ENCODE measurements at places on chromosomes 13 and 19.

DNA sequence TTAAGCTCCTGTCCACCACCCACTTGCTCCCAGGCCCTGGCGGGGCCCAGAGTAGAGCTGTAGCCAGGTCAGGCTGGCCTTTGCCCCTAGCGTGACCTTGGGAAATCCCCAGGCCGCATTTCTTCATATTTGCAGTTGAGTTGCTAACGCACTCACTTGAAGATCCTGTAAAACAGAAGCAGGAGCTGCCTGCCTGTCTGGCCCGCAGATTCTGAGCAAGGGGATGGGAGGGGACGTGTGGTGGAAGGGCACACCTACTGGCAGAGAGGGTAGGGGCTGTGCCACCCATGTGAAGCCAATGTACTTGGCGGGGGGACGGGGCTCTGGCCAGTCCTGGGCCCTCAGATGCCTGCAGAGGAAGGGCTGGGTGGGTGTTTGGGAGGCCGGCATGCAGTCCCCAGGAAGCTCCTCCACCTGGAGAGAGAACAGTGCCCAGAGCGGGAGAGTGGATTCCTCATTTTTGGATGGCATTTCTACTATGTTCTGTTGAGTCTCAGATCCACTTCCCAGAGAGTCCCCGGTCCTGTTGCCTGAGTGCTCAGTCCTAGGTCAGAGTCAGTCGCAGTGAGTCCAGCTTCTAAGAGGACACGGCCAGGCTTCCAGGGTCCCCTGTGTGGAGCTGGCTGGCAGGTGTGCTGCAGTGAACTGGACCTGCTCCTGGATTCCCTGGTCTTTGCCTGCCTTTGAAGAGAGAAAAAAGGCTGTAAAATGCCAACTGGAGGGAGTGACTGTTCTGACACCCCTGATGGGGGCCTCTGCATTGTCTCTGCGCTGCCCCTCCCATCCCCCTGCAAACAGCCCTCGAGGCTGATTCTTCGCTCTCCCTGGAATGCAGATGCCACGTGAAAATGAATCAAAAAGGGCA is 62.9 kb downstream of the GGACT start:
- DNase-seq: peak; percentile 47

GRCh38 chr19:37986048-37986750 is 79.2 kb downstream of the SIPA1L3 start:
- DNase-seq: no peak

GRCh38 chr19:28610731-28611130 is 602.2 kb downstream of the UQCRFS1 start:
- no peak for DNase-seq

DNA sequence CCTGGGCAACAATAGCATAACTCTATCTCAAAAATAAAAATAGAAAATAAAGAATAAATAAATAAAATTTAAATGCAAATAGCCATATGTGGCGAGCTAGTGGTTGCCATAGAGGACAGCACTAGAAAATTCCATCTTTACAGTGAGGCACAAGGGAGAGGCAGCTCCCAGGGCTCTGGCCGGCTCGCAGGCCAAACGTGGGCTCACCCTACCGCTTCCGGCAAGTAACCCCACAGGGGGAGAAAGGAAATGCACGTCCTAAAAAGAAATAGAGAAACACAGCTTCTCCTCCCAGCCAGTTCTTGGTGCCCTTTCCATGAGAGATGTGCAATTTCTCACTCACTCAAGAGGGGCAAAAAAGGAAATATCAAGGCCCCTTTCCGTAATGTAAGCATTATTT is 12.4 kb upstream of the GRWD1 start:
- DNase-seq: no peak

DNA sequence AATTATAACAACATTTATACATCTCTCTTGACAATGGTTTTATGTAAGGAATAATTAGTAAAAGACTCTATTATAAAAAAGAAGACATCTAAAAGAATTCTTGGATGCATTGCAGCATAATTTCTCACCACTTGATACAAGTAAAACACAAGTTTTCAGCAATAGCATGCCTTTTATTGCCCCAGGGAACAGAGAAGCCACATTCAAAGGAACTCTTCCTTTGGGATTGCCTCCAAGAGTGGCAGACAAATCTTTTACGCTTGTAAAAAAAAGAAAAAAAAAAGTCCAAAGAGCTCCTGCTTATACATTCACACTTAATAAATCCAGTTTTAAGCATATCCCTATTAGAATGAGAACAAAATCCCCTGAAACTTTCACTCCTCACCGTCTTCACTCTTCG is 2357.8 kb upstream of the PCDH20 start:
- no peak for DNase-seq

DNA sequence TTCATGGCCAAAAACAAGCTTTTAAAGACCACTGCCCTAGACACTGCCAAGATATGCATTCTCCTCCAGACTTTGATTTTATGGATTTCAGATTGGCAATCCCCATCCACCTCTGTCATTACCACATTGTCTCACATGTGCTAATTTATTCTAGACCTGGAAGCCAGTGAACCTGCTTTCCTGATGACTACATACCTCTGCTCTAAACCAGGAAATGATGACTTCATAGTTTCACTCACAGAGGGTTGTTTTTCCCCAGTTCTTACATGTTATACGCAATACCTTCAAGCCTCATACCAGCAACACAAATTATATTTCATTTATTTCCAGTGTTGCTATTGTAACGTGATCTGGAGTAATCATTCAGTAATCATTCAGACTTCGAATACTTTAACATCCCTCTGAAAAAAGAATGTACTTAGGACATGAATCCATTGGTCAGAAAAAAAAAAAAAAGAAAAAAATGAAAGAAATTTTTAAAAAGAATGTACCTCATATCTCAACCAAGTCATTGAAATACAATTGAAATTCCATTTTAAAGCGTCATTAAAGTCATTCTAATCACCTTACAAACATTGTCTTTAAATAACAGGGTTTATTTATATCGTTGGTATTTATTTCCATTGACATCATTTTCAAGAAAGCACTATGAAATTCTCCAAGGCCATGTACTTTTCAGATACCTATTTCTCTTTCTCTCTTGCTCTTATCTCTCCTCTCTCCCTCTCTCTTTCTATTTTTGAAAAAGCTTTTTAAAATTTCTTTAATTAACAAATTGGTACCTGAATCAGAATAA is 33.4 kb upstream of the KLF5 start:
- no peak for DNase-seq

GRCh38 chr13:40232311-40233040 is 434.0 kb downstream of the FOXO1 start:
- DNase-seq: no peak

- no peak for DNase-seq
Measured at GRCh38 chr13:45315520-45316167, 25.3 kb downstream of the TPT1 start.
